Epithelial cell of proximal tubule (primary cell): ENCODE measurements at places on chromosomes 3 and 15.

- DNase-seq: no peak
Measured at GRCh38 chr15:40785814-40786213, 16.0 kb downstream of the C15orf62 start.

DNA sequence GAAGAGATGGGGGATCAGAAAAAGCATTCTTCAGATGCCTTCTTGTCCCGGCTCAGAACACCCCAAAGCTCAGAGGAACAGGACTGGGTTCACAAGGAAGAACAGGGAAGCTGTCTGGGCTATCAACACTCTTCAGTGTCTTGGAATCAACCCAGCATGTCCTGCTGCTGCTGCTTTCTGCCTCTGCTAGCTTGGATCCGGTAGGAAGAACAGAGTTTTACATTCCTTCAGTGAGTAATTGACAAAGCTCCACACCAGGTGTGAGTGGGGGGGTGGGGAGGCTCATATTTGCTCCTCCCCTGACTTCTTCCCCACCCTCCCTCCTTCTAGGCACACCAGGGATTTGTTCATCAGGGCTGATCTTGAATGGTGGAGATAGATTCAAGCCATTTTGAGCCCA lies 13.1 kb upstream of the ETV5 start:
- no peak for DNase-seq

DNA sequence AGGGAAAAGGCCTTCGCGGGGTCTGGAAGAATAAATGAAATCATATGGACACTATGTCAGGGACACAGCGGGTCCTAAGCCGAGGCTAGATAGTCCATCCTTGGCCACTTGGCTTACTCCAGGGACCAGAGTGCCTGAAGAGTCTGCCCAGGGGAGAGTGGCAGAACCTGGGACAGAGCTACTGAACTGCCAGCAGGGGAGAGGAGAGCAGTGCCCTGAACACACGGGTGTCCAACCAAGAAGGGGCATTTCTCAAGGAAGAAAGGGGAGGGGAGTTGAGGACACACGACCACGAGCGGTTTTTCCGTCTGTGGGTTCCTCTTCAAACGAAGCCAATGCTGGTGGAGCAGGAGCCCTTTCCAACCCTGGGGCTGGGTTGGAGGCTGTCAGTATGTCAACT lies 1.0 kb downstream of the ACAN start:
- DNase-seq: no peak

- DNase-seq: no peak
Measured at GRCh38 chr3:32542807-32543206, 27.9 kb downstream of the DYNC1LI1 start.

DNA sequence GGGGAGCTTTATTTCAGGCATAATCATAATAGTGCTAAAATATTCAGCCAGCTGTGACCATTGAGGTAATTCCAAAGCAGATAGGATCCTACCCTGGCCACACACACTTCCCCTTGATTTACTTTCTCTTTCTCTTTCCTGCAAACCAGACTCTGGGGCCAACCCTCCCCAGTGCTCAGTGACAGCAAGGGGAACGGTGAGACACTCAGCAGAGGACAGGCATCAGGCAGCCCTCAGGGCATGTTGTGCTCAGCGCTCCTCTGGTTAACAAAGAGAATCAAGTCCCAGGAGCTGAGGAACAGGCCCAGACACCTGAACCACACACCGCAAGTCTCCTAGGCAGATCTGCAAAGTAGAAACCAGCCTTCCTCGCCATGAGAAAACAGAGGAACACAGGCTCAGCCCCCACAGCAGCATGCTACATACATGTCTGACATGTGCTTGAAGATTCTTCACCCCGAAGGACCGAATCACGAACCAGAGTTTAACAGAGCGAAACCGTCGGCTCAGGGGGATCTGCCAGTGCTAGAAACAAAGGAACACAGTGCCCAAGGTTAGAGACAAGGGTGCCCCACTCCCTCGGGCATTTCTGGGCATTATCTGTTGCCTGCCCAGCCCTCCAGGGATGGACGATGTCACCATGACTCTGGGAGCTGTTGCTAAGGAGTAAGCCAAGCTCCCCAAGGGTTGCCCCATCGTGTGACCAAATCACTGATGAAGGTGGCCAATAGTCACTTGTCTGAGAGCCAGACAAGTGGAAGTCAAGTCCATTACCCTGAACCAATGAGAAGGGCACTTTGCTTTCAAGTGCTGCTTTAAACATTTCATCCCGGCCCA lies 17.5 kb downstream of the HDC start:
- no peak for DNase-seq

- no peak for DNase-seq
Measured at GRCh38 chr3:58154626-58155449, 55.9 kb downstream of the DNASE1L3 start.

DNA sequence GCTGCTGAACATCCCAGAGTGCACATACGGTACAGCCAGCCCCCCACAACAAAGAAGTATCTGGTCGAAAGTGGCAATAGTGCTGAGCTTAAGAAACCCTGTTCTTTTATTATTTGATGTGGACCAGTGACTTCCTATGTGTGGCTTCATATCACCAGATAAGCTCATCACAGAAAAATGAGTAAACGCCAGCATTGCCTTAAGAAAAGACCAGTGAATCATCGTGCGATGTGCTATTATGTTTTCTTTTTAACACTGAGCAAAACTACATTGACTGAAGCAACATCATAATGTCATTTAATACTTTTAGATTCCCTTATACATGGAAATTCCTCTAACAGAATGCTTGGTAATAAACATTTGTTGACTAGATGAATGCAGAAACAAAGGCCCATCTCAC lies 45.2 kb upstream of the ARRDC4 start:
- no peak for DNase-seq

- no peak for DNase-seq
Measured at GRCh38 chr3:15360788-15361493, 28.6 kb upstream of the SH3BP5 start.

- no peak for DNase-seq
Measured at GRCh38 chr3:174202116-174202515, 657.0 kb upstream of the NAALADL2 start.

DNA sequence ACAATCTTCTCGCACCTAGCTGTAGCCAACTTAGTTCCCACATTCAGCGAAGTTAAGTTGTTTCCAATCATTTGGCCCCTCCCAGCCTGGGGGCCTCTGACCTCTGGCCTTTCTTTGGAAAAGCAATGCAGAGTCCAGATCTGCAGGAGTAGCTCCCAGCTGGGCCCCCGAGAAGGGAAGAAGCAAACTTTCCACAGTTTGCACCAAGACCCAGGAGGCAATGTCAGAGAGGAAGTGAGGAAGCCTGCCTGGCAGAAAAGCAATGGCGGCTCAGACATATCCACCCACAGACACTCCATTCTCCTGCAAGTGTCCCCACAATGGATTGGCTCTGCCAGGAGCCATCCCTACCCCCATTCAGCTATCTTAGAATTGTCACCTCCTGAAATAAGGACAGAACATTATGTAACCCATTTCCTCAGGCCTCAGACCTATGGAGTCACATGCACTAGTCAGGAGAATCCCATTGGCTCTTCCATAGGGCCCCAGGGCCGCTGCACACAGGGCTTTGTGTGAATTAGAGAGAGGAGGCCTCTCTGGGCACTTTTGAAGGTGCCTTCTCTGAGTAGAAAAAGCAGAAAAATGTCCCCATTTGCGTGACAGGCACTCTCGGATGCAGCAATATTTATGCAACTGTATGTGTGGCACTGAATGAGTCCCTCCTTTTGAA lies 3.0 kb upstream of the BUB1B start:
- DNase-seq: no peak

DNA sequence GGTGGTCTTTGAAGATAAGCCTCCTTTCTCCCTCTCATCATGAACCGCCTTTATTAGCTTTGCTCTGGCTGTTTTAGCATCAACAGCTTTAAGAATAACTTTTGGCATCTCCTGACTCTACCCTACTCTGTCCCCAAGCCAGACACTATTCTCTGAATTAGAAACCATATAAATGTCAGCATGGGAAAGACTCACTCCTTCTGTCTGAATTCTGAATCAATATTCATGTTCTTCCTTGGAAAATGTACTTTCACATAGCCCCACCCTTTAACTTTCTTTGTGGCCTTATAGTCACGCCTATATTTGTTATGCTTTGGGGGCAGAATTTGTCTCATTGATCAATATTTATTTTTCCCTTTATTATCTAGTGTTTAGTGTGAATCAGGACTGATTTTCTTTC lies 131.7 kb upstream of the NR2E3 start:
- no peak for DNase-seq

DNA sequence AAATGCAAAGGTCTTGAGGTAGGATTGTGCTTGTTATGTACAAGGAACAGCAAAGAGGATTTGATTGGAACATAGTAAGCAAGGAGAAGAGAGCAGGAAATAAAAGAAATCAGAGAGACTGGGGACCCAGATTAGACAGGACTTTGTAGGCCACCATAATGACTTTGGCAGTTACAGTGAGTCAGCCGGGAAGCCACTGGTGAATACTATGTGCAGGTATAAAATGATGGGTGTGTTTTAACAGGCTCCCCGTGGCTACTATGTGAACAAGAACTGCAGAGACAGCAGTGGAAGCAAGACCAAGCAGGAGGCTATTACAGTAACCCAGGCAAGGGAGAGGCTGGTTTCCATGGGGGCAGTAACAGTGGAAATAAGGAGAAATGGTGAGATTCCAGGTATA lies 55.2 kb downstream of the NPTN start:
- no peak for DNase-seq

DNA sequence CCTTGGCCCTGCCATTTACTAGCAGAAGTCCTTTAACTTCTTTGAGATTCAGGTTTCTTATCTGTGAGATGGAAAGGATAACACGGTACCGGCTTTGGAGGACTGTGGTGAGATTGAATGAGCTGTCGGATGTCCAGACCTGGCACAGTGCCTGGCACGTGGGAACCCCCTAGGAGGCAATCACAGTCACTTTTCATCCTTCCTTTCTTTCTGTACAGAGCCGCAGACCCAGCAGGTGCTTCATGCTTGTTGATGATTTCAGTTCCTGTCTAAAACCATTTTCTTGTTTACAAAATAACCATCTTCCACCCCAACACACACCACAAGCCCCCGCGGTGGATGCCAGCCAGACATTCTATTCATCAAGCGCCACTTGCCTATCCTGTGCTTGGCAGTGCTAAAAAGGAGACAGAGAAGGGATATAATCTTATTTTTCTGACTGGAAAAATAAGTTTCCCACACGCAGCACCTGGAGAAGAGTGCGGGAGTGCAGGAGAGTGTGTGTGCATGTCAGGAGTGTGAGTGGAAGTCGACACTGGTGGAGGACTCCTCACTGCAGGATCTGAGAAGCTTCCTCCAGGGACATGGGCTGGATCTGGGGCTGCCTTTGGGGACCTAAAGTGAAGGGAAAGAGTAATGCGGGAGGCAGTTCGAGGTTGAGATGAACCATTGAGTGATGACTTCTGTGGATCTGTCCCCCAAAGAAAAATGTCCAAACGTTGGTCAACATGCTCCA lies 85.7 kb downstream of the ST6GAL1 start:
- no peak for DNase-seq

DNA sequence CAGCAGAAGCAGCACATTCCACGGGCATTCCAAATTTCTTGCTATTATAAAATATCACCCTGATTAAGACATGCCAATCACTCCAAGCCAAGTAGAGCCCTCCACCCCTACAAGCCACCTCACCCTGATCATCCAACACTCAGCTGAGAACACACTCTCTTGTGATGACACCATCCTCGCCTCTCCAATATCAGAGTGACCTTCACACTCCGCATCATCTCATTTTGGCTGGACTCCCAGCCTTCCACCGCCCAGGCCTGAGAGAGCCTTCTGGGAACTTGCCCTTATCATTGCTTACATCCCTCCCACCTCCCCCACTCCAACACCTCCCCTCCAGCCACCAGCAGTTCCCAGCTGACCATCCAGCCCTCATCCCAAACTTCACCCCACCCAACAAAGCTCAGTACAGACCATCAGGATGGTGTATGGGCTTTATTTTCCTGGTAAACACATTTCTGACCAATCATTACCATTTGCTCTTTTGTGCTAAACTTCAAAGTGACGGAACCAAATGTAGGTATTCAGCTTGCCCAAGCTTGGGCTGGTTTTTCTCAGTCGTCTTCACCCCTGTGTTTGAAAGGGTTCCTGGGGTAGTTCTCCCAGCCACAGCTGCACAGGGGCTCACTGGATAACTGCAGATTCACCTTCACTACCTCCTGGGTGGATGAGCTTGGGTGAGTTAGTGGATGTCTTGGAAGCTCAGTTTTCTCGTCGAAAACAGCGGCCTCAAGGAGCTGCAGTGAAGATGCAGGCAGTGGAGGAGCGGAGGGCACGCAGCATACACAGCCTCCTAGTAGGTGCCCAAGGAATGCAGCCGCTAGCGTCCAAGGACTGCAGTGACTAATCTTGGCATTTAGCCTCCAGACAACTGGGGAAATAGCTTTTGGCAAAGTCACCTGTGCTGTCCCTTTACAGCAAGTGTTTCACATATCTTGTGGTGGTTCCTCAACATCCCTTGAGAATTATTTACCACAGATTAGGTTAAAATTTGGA lies 115.1 kb downstream of the LIPC start:
- DNase-seq: peak; percentile 94

- no peak for DNase-seq
Measured at GRCh38 chr3:186998937-186999368, 68.6 kb downstream of the ST6GAL1 start.

DNA sequence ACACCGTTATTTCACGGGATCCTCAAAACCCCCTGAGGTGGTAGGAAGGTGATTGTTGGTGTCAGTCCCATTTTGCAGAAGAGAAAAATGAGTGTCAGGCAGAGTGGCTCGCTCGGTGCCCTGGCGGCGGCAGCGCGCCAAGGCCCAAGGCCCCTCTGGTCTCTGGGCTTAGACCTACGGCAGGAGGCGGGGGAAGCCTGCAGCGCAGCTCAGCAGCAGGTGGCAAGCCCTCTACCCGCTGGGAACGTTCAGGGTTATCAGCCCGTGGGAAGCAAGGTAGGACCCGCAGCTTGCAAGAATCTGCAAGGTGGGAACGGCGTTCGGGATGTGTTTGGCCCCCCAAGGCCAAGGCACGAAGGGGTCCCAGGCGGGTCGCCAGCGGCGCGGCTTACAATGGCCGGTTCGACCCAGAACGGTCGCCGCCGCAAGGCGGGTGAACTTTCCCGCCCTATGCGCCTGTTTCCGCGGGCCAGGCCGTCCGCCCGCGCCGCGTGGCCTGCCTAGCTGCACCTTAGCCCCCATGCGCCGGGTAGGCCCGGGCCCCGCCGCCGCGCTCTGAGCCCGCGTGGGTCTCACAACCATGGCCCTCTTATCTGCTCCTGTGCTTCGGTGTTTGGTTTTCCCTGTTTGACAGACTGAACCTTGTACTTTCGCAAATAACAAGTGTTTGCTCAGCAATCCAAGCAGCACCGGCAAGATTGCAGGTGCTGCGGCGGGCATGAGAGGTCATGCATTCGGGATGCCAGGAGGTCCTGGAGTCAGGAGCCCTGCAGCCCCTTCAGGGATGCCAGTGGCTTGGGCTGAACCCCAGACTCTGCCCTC lies 39.7 kb downstream of the CCNL1 start:
- DNase-seq: no peak

GRCh38 chr3:166444756-166445155 lies 607.5 kb upstream of the BCHE start:
- no peak for DNase-seq
